ENCODE measurements at places on chromosomes 6 and 20. TPM values are rescaled to one million over a fixed set of nuclear protein-coding genes. Genes with fewer than 3 reads are reported as not detected.

Gene SLC22A16
- total RNA-seq = not detected

Gene PKHD1
- 0.09 TPM for total RNA-seq

Gene SRMS
- 0.70 TPM for total RNA-seq

Gene SYTL3
- 0.20 TPM for total RNA-seq

Gene LEMD2
- total RNA-seq = 91.8 TPM

Gene APOM
- total RNA-seq = 3.9 TPM

Gene ZKSCAN8
- total RNA-seq = 25.4 TPM

Gene TRIM10
- 0.09 TPM for total RNA-seq

Gene SPEF1
- total RNA-seq = 0.22 TPM

Gene GPLD1
- total RNA-seq = 7.5 TPM

Gene BCAS4
- total RNA-seq = 21.4 TPM

Gene FOXS1
- total RNA-seq = not detected

Gene UNC5CL
- 0.79 TPM for total RNA-seq

Gene PPIL4
- 38.0 TPM for total RNA-seq

Gene FAM184A
- 10.4 TPM for total RNA-seq

Gene TSPO2
- not detected for total RNA-seq

Gene PPP1R3G
- total RNA-seq = not detected

Gene MMP24
- total RNA-seq = 23.0 TPM

Gene HLA-DQB1
- 39.2 TPM for total RNA-seq

Gene WFDC5
- not detected for total RNA-seq

Gene ARMH2
- not detected for total RNA-seq
